NCI-H1417 (cell line): ENCODE measurements at places on chromosomes 3 and 15.
A peak's percentile ranks its signal among the peaks of the same experiment; 100 is the strongest.

- DNase-seq: no peak
Measured at GRCh38 chr15:31260646-31261265, 65.9 kb upstream of the KLF13 start.

DNA sequence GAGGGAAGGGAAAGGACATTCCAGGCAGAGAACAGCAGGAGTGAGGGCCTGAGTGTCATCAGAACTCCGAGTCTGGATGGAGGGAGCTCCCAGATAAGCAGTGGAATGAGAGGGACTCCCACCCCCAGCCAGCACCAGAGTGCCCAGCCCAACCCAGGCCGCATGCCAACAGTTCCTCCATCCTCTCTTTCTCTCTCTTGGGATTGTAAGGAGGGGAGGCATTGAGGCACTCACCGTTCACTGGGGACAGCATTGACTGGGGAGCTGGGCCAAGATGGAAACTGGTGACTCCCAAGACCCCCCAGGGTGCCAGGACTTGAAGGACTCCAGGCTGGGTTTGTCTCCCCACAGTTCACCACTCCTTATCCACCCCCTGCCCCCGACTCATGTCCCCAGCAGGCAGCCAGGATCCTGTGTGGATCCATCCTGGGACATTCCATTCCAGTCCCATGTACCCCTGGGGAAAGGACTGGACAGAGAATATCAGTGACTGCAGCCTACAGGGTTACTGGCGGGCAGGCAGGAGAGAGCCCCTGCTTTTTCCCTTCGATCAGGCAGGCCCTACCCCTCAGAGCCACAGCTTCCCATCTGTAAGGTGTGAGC lies 15.7 kb downstream of the PTH1R start:
- no peak for DNase-seq

- no peak for DNase-seq
Measured at GRCh38 chr15:87849181-87849580, 407.4 kb downstream of the NTRK3 start.

GRCh38 chr15:97759363-97759762 lies 201.1 kb upstream of the ARRDC4 start:
- no peak for DNase-seq

DNA sequence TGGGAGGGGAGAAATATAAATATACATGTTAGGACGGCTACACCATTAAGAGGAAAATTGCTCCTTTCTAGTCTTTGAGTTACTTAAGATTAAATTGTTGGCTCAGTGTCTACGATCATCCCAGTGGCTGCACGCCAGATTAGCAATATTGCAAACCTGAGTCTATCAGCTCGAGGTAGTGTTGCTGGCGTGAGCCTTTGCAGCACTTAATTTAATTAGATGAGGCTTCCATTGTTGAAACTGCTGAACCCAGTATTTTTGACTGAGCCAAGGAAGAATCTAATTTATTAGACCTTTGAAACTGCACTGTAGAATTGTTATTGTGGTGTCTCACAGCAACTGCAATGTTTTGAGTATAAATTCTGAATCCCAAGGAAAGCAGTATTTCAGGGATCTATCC lies 782.4 kb upstream of the ROBO1 start:
- DNase-seq: peak; percentile 8

- DNase-seq: peak; percentile 68
Measured at GRCh38 chr15:71810256-71811035, at the start of gene NR2E3. Gene NR2E3, plus strand, starts transcription at chr15:71810554. Its CDS starts 190 bp downstream, at chr15:71810744.

- no peak for DNase-seq
Measured at GRCh38 chr15:66724732-66725463, 22.9 kb downstream of the SMAD6 start.

- no peak for DNase-seq
Measured at GRCh38 chr3:146256851-146257486, 6.1 kb upstream of the PLSCR4 start.

DNA sequence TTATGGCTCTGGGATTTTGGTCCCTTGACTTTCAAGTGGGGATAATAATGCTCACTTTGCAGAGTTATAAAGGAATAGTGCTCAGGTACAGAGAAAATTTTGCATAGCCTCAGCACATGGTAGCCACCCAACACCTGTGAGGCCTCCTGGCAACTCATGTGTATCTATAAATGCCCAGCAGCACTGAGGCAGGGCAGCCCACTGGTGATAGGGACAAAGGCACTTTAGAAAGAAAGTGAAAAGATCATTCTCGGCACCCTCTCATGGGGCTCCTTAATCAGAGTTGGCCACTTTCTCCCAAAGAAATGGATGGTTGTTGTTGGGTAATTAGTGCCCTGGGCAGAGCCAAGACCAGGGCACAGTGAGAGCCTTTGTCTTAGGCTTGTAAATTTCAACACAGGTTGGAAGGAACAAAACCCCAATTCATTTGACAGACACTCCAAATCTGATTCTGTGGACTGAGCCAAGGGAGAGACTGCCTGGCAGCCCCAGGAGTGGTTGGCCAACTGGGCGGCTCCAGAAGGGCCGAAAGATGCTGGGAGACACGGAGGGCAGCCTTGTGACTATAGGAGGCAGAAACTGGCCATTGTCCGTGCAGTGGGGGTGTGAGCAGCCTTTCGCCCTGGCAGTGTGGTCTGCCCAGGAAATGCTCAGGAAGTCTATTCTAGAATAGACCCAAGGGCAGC lies 213.2 kb upstream of the RGMA start:
- no peak for DNase-seq

DNA sequence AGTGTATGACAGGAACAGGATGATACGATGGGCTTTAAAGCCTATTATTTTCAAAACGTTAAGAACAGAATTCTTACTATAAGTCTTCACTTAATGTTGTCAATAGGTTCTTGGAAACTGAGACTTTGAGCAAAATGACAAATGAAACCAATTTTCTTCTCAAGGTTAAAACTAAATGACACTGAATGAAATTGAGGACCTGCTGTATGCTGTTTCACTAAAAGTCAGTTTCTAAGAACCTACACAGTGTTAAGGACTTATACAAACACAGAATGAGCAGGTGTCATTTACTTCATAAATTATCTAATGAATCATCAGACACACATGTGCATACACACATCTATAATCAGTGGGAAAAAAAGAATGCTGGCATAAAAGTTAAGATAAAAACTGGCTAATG lies 106.9 kb downstream of the RFTN1 start:
- no peak for DNase-seq

DNA sequence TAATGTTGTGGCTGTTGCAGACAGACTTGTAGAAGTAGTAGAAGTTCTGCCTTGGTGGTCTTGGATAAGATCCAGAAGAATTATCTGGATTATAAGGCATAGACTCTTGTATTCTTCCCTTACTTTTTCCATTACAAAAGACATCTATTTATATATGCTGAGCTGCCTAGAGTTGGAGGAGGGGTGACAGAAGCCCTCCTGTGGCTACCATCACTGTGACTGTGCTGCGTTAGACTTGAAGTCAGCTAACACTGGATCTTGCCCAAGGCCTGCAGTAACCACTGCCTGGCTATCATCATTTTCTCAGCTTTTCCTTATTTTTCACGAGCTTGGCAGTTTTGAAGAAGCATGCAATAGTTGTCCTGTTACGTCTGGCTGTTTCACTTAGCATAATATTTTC lies 684.8 kb upstream of the BCHE start:
- DNase-seq: no peak

DNA sequence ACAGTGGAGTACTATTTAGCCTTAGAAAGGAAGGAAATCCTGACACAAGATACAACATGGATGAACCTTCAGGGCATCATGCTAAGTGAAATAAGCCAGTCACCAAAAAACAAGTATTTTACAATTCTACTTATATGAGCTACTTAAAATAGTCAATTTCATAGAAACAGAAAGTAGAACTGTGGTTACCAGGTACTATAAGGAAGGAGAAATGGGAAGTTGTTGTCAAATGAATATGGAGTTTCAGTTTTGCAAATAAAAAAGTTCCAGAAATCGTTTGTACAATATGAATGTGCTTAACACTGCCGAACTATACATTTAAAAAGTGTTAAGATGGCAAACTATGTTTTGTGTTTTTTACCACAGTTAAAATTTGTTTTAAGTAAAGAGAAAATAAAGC lies 26.8 kb downstream of the TRANK1 start:
- DNase-seq: no peak

DNA sequence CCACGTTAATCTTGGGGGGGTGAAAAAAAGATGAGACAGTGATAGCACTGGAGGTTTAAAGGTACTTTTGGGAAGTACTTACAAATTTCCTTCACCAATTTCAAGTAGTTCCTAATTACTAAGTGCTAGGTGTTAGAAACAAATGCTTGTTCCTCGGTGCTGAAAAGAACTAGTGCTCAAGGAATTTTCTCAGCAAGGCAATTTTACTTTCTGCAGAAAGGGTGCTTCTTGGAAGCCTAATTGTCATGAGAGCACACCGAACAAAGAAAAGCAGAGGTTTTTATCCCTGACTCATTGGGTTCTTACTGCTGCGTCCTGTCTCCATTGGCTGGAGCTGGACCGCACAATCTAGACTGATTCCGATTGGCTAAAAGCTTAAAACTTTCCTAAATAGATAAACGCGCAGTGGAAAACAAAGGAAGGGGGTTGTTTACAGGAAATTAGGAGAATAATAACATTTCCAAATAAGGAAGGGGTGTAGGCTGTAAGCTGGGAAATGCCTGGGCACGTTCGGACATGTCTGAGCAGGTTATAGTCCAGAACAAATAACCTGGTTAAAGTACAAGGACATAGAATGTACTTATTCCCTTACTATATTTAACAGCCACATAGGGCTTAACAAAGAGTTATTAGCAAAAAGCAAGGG lies 49.6 kb downstream of the CHD2 start:
- no peak for DNase-seq

- DNase-seq: no peak
Measured at GRCh38 chr3:37675833-37676596, 185.7 kb upstream of the CTDSPL start.

- DNase-seq: no peak
Measured at GRCh38 chr15:32222716-32223115, 180.4 kb downstream of the GOLGA8K start.

- peak; percentile 69 for DNase-seq
Measured at GRCh38 chr3:66499881-66500575, 794 bp downstream of the LRIG1 start.

DNA sequence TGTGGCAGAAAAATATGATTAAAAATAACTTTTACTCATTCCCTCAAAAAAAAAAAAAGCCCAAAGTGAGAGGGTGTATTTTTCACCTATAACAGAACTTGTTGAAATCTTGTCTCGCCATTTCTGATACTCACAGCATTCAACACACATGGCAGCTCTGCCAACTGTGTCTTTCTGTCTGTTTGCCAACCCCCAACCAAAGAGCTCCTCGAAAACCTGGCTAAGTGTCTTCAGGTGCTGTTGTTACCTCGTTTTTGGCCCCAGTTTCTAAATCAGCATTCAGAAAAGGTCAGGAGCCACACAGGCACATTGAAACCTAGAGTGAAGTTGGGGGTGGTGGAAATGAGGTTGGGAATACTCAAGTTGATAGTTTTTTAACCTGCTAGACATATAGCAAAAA lies 123.5 kb downstream of the TMEM108 start:
- DNase-seq: no peak

- DNase-seq: no peak
Measured at GRCh38 chr15:65940618-65940909, 71.3 kb downstream of the RAB11A start.

DNA sequence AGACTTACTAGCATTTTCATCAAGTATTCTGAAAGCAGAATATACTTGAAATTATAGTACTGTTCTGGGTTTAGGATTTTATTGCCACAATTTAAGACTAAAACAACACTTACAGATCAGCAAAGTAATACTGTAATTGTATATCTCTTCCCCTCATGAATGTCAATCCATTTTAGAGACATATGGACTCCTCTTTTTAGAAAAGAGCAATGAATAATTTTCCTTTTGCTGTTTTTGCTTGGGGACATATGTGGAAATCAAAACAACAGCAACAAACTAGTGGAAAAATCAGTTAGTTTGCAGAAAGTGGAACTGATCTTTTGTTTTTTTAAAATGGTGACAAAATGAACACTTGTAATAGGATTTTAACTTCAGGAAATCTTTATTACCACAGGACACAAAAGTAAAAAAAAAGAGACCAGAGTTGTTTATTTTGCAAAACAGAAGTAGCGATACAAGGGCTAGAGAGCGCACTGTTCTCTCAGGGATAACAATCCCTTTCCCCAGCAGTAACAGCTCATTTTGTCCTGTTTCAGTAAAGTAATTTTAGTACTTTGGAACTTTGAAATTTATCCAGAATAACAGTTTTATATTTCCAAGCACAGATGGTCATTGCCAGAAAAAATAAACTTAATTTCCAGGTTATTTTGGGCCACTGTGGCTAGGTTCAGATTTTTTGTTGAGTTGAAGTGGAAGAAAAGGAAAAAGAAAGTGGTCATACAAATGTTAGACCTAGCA lies 17.1 kb downstream of the LEKR1 start:
- no peak for DNase-seq

DNA sequence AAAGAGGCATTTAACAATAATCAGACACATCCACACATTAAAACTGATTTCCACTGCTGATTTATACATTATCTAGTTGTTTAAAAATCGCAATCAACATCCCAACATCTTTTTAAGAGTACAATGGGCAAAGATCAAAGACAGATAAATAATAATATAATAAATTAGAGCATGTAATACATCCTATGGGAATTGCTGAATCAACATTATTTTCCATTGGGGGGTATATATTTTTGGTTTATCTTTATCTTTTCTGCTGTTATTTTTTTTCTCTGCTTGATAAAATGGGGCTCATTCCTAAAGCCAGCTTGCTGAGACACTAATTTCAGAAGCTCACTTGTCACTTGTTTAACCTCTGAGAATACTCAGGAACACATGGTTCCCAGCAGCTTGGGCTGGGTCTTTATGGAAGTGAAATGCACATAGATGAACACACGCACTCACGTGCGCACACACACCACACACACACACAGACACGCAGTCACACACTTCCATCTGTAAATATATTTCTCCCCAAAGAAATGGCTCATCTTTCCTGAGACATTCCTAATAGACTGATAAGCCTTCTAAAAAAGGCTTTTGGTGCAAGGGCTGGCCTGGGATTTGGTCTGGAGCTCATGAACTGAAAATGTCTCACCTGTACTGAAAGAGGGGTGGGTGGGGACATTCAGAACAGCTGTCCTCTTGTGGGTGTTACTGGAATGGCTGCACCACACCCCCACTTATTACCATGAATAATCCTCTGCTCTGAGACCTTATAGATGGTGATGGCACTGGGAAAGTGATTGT lies 3.5 kb upstream of the PPIB start:
- no peak for DNase-seq

- no peak for DNase-seq
Measured at GRCh38 chr3:3860235-3860634, 61.0 kb downstream of the LRRN1 start.

DNA sequence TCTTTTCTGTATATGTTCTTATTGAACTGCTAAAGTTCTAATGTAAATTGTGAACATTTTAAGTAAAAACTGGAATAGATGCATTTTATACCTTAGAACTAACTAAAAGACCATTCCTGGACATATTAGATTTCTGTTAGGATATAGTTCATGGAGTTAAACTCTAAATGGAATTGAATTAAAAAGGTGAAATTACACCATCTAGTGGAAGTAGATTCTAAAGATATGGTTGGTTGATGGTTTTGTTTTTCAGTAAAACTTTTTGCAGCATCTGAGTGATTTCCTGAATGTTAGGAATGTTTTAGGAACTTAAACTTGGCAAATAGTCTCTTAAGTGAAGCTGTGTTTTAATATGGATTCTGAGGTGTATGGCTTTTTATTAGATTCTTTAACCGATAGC lies 96.8 kb downstream of the SLMAP start:
- no peak for DNase-seq
